Islet precursor cell (in vitro differentiated cells): ENCODE measurements at places on chromosomes 7 and 10.

GRCh38 chr10:44201656-44202055 lies 183.2 kb downstream of the CXCL12 start:
- DNase-seq = no peak

- no peak for DNase-seq
Measured at GRCh38 chr10:70162892-70163201, 7.5 kb downstream of the SAR1A start.

DNA sequence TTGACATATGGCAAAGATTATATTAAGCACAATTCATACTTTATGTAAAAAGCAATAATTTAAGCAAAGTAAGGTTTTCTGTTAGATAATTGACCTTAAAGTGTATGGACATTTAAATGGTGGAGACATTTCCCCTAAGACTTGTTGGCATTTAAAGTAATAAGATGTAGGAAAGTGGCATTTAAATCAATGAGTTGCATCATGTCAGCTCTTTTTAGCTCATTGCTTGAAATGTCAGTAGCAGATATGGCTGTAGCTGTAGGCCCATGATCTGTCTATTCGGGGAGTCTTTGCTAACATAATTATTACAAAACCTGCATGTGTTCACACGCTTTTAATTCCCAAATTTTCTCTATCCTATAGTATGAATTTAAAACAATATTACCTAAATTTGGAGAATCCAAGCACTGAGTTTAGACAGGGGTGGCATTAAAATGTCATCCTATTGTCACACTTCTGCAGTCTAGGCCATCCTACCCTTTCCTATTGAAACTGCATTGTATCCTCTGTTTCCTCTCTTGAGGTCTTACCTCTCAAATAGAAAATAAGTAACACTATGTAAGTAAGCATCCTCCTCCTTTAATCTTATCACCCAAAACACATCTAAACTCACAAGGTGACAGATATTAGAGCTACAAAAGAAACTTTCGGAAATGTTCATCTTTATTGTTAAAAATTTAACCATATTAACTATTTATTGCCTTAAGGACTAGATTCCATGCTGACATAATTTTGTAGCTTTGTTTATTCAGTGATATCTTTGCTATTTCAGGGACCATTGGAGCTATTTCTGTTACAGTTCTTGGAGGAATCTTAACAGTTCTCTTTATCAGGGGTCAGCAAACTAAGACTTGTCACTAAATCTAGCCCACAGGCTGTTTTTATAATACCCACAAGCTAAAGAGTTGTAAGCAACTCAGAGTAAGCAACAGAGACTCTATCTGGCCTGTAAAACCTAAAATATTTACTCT lies 91.2 kb downstream of the LCOR start:
- no peak for DNase-seq

DNA sequence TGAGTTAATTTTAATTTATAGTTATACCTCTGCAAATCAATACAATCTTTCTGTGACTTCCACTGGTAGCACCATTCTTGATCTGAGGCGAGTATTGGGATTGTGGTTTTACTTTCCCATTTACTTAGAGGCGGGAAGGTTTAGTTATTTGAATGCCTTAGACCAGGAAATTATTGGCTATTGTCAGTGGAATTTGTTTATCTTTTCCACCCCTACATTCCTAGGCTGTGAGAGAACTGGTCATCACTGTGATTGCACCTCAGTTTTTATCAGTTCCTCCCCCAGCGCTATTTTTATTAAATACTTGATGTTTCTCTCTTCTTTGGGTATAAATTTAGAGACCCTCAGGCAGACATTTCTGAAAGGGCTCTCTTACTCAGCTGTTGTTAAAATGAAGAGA lies 29.9 kb downstream of the CDK14 start:
- DNase-seq = no peak

DNA sequence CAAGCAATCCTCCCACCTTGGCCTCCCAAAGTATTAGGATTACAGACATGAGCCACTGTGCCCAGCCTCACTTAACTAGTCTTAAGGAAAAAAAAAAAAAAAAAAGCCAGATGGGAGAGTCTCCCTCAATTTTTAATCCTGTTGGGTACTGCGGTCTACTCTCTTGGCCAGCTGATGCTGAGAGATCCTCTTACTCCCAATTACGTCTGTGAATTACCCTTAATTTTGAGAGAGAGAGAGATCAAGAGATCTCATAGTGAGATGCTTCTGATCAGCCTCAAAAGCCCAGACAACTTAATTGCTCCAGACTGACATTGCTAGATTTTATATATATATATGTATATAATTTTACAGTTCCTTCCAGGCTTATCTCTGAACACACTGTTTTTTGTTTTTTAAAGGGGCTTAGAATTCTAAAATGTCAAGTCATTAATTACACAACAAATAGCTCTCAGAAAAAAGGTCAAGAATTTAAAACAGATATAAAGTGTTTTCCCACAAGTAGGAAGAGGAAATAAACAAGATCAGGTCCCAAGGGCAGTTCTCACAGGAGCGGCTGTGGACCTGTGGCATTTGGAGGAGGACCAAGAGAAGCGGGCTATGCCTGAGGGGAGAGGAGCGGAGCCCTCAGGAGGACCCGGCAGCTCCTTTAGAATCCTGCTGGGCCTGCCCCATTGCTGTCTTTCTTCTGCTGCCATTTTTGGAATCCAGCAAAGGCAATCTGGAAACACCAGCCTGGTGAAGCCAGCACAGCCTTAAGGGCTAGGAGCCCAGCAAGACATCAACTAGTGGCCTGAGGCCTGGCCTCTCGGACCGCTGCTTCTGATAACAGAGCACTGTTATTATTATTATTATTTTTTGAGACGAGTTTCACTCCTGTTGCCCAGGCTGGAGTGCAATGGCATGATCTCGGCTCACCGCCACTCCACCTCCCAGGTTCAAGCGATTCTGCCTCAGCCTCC lies 30.1 kb downstream of the DENND2A start:
- no peak for DNase-seq

DNA sequence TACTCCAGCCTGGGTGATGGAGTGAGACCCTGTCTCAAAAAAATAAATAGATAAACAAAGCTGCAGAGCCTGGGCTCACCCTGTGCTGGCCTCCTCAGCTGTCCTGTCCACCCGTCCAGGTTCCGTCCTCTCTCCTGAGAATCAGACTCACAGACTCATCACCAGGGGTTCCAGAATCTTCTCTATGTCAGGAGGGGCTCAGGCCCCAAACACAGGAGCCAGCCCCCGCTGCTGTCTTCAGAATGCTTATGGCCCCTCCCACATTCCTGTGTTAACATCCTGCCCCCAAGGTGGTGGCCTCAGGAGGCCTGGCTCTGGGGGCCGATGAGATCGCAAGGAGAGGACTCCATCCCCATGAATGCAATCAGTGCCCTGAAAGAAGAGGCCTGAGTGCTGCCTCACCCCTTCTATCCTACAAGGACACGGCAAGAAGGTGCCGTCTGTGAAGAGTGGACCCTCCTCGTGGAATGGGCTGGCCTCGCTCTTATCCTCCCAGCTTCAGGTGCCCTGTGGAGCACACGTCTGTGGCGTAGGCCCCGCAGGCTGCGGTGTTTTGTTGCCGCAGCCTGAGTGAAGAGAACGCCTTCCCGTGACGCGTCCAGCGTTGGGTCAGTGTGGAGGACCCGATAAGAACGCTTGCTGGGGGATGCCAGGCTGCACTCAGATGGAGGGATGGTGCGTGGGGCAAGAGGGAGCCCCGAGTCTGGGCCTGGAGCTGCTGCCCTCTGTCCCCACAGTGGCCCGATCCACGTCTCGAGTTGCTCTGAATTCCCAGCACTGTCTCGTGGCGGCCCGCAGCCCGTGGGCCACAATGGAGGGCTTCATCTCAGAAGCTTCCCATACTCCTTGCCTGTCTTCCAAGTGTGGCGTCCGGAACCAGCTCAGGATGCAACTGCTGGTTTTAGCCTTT lies 77.1 kb downstream of the INPP5A start:
- DNase-seq = peak; percentile 49

DNA sequence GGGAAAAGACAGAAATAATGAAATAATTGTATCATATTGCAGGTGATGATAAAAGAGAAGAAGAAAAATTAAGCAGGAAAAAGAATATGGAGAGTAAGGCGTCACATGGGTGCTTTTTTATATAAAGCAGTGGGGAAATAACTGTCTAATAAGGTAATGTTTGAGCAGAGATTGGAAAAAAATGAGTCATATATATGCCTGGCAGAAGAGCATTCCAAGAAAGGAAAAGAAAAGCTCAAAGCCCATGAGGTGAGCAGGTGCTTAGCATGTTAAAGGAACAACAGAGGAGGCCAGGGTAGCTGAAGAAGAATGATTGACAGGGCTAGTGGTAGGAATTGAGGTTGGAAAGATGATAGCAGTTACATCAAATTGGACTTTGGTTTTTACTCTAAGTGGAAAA lies 739.5 kb downstream of the SORCS1 start:
- no peak for DNase-seq

- DNase-seq = no peak
Measured at GRCh38 chr7:153943861-153944260, 108.3 kb upstream of the DPP6 start.

DNA sequence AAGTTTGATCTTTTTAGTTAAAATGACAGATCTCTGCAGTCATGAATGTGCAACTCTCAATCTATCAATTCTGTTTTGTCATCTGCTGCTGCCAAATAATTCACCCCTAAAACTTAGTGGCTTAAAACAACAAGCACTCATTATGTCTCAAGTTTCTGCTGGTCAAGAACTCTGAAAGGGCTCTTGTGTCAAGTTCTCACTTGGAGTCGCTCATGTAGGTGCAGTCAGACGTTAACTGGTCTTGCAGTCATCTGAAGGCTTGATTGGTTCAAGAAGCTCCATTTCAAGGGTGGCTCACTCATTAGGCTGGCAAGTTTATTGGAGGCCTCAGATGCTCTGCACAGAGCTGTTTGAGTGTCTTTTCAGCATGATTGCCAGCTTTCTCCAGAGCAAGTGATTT lies 28.5 kb upstream of the LRRC72 start:
- no peak for DNase-seq

DNA sequence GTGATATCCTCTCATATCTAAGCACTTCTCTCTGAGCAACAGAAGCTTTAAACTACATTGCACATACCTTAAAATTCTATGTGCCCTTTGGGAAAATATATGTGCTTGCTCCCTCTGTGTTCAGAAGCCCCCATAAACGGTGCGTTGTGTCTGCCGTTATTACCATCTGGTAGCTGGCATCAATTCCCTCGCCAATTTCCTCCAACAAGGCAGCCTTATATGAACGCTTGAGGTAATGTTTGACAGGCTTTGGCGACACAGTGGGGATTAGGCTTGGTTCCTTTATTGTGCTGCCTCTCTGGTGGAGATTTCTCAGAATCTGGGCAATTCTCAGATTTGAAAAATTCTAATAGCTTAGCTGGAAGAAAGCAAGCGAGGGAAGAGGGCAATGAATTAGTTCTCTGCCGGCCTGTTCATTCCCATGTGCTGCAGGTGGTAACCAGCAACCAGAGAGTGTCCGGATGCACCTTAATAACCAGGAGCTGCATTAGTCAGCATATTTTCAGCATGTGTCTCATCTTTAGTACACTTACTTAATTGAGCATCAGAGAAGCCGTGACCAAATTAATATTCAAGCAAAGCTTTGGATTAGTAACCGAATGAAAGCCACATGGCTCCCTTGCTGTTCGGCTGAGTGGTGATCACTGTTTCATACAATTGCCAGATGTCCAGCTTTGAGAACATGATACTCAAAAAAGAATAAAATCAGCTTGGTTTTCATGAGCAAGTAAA lies 7.3 kb upstream of the PPP1R17 start:
- DNase-seq = no peak

DNA sequence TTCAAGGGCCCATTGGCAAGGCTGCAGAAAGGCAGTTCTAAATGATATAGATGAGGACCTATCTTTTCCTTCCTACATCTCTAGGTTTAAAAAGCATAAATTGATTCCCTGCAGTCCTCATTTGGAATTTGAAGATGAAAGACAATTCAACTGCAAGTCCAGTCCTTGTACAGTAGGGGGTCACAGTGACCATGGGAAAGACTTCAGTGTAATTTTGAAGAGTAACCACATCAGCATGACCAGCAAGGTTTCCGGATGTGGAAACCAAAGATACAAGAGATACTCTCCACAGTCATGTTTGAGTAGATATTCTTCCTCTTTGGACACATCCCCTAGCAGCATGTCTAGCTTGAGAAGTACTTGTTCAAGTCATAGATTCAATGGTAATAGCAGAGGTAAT lies 539.3 kb upstream of the TEX47 start:
- no peak for DNase-seq

GRCh38 chr10:76766682-76767081 lies 870.9 kb downstream of the KCNMA1 start:
- DNase-seq = no peak

GRCh38 chr10:102401735-102402511 lies 6.4 kb downstream of the NFKB2 start:
- peak; percentile 98 for DNase-seq

DNA sequence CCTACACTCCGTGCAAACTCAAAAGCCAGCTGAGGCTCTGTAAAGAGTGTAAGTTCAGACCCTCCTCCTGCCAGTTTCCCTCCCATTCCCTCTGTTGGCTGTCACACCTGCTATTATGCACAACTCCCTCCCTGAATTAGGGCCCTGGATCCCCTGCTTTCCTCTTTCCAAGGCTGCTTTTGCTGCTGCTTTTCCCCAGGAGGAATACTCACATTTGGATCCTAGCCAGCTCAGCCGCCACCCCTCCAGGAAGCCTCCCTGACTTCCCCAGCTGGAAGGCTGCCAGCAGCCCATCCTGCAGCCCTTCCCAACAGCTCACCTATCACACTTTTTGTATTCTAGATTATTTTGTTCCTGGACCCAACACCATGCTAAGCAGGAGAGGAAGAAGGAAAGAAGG lies 40.9 kb upstream of the WDR11 start:
- no peak for DNase-seq

- DNase-seq = no peak
Measured at GRCh38 chr10:3896161-3896560, 111.2 kb upstream of the KLF6 start.

GRCh38 chr7:129257168-129257567 lies 32.3 kb downstream of the AHCYL2 start:
- DNase-seq = no peak

- DNase-seq = no peak
Measured at GRCh38 chr7:12770227-12770975, 83.0 kb downstream of the ARL4A start.

GRCh38 chr7:90239625-90240228 lies 5.2 kb upstream of the CFAP69 start:
- DNase-seq = no peak

DNA sequence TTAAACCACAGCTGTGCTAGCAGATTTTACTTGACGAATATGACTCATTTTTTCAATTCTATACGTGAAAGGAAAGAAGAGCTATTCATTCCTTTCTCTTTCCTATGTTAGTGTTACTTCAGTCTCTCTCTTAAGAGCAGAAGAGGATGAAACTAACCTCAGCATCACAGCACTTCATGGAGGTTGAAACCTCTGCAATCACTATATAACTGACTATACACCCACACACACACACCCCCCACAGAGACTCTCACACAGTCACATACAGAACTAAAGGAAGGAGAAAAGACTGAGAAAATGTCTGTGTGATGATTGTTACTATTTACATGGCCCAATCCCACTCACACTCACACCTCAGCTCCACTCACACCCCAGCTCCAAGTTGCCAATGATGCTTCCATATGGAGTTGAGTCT lies 104.2 kb downstream of the KIF20B start:
- no peak for DNase-seq
